ENCODE measurements at places on chromosomes 12 and 14. TPM values are rescaled to one million over a fixed set of nuclear protein-coding genes. Genes with fewer than 3 reads are reported as not detected.

SIX4 gene
- 0.10 TPM for total RNA-seq

KNTC1 gene
- 90.7 TPM for total RNA-seq

PAX9 gene
- total RNA-seq = not detected

FAM216A gene
- total RNA-seq = 59.8 TPM

MYL2 gene
- total RNA-seq = not detected

NOVA1 gene
- total RNA-seq = 0.19 TPM

REP15 gene
- total RNA-seq = 0.17 TPM

IFT81 gene
- total RNA-seq = 4.3 TPM

TSPAN11 gene
- not detected for total RNA-seq

ARID2 gene
- total RNA-seq = 22.3 TPM

GPRC5D gene
- not detected for total RNA-seq

ADCY6 gene
- 0.13 TPM for total RNA-seq

YAF2 gene
- 34.4 TPM for total RNA-seq

IAPP gene
- not detected for total RNA-seq

PMEL gene
- 0.50 TPM for total RNA-seq

LRRC43 gene
- 0.11 TPM for total RNA-seq

PIWIL1 gene
- total RNA-seq = not detected

PGF gene
- total RNA-seq = 0.17 TPM

MAP3K9 gene
- total RNA-seq = 5.7 TPM

C12orf54 gene
- total RNA-seq = not detected
